ENCODE measurements at places on chromosomes 4 and X. TPM values are rescaled to one million over a fixed set of nuclear protein-coding genes. Genes with fewer than 3 reads are reported as not detected.

RNF175 gene
- polyA plus RNA-seq: 4.8 TPM

HELT gene
- not detected for polyA plus RNA-seq

RIBC1 gene
- 0.55 TPM for polyA plus RNA-seq

IGSF1 gene
- polyA plus RNA-seq: 12.8 TPM

PPEF2 gene
- not detected for polyA plus RNA-seq

PLRG1 gene
- polyA plus RNA-seq: 77.3 TPM

PABPC1L2B gene
- 0.27 TPM for polyA plus RNA-seq

IL21 gene
- polyA plus RNA-seq: not detected

SPP1 gene
- polyA plus RNA-seq: 51.3 TPM

FOXR2 gene
- not detected for polyA plus RNA-seq

LANCL3 gene
- 0.26 TPM for polyA plus RNA-seq

TMEM271 gene
- polyA plus RNA-seq: 0.11 TPM

ZFP42 gene
- polyA plus RNA-seq: 70.9 TPM

CSTF2 gene
- polyA plus RNA-seq: 25.8 TPM

TMSB15C gene
- 1.1 TPM for polyA plus RNA-seq

STBD1 gene
- polyA plus RNA-seq: 1.5 TPM

CPLX1 gene
- polyA plus RNA-seq: 1.1 TPM

ACOT9 gene
- 23.5 TPM for polyA plus RNA-seq

ZMAT1 gene
- 1.8 TPM for polyA plus RNA-seq

CT45A9 gene
- not detected for polyA plus RNA-seq

PNMA6A gene
- polyA plus RNA-seq: 2.9 TPM

ASMT gene
- polyA plus RNA-seq: 1.0 TPM

C4orf36 gene
- polyA plus RNA-seq: 0.97 TPM

CT83 gene
- polyA plus RNA-seq: not detected

JAKMIP1 gene
- 5.5 TPM for polyA plus RNA-seq

PNCK gene
- polyA plus RNA-seq: 3.0 TPM

ADGRG2 gene
- 3.9 TPM for polyA plus RNA-seq

ETDA gene
- polyA plus RNA-seq: not detected

PABPC4L gene
- 1.8 TPM for polyA plus RNA-seq

ANXA3 gene
- 26.2 TPM for polyA plus RNA-seq

WAS gene
- polyA plus RNA-seq: 0.12 TPM

NPY2R gene
- polyA plus RNA-seq: 0.16 TPM

SULT1E1 gene
- not detected for polyA plus RNA-seq

GAGE2A gene
- polyA plus RNA-seq: not detected

PRDM5 gene
- polyA plus RNA-seq: 11.2 TPM

CORIN gene
- not detected for polyA plus RNA-seq

INTU gene
- 10.3 TPM for polyA plus RNA-seq

OFD1 gene
- 34.1 TPM for polyA plus RNA-seq

CT45A5 gene
- not detected for polyA plus RNA-seq

SPARCL1 gene
- 1.7 TPM for polyA plus RNA-seq

LRBA gene
- 20.5 TPM for polyA plus RNA-seq

CLCN5 gene
- 3.5 TPM for polyA plus RNA-seq

SSX4 gene
- 0.47 TPM for polyA plus RNA-seq

DIPK2B gene
- polyA plus RNA-seq: not detected

OPRPN gene
- not detected for polyA plus RNA-seq

LGI2 gene
- polyA plus RNA-seq: 0.82 TPM

CRMP1 gene
- polyA plus RNA-seq: 52.7 TPM

FGB gene
- not detected for polyA plus RNA-seq

LDB2 gene
- 51.3 TPM for polyA plus RNA-seq

PLP1 gene
- 36.9 TPM for polyA plus RNA-seq

IBSP gene
- polyA plus RNA-seq: not detected

TCEAL3 gene
- 31.1 TPM for polyA plus RNA-seq
